ENCODE measurements at places on chromosomes 1 and 21.

DNA sequence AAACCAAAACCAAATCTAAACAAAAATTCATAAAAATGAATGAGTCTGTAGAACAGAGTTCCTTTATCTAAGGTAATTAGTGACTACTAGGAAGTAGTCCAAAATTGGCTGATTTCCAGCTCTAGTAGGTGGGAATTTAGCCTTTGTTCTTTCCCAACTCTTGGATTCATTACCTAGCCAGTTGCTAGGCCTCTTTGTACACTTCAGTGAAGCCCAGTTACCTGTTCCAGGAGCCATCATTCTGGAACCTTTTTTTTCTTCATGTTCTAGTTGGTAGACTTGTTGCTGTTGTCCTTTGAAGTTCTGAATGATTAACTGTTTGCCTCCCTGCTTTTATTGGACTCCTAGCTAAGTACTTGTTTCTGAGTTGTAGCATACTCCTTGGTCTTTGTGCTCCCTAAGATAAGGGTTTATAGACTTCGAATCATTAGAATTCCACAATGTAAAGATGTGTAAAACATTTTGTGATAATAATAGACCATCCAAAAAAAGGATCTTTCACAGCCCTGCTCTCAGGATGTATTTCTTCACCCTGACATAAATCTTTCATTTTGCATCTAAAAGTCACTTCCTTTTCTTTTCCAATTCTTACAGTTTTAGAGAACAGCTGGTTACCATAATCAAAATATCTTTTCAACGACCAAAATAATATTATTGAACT, 9.8 kb downstream of the PLA2G4A start:
- DNase-seq = no peak

- peak; percentile 59 for DNase-seq
Observed at GRCh38 chr21:31098576-31099005, 60.3 kb upstream of the KRTAP19-8 start.

DNA sequence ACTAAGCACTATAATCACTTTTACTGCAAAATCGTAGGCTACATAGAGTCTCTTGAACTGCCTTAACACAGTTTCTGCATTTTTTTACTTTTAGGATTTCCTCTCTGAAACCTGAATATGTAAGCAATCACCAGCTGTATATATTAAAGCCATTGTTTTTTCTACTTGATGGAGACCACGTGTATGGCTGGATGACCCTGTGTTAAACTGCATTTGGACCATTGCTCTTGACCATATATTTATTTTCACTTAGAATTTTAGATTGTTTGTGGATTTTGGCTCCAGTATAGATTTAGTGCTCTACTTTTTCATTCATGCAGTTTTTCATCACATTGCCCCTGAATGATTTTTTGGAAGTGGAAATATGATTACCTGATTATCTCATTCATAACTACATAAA, 320.5 kb upstream of the SGIP1 start:
- no peak for DNase-seq

DNA sequence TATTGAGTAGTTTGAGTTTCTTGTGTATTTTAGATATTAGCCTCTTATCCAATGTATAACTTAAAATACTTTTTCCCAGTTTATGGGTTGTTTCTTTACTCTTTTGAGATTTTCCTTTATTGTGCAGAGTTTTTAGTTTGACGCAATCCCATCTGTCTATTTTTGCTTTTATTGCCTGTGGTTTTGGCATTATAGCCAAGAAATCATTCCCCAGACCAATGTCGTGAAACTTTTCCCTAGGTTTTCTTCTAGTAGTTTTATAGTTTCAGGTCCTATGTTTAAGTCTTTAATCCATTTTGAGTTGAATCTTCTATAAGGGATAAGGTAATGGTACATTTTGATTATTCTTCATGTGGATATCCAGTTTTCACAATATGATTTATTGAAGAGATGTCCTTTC, 87.6 kb downstream of the LEPR start:
- no peak for DNase-seq

DNA sequence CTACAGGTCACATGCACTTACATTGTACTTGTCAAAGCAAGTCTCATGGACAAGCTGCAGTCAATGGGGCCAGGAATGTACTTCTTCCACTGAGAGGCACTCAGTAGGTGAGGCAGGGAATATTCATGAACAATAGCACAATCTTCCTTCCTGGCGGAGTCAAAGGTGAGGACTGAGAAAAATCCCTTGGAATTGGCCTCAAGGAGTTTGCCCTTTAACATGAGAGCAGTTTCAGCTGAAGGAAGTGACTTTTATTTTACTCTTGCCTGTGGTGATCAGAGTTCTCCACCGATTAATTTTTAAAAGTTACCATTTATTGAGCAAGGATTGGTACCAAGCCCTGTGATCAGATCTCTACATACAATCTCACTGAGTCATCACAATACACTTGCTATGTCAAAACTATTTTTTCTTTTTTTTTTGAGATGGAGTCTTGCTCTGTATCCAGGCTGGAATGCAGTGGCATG, 11.2 kb upstream of the AK2 start:
- peak; percentile 39 for DNase-seq

DNA sequence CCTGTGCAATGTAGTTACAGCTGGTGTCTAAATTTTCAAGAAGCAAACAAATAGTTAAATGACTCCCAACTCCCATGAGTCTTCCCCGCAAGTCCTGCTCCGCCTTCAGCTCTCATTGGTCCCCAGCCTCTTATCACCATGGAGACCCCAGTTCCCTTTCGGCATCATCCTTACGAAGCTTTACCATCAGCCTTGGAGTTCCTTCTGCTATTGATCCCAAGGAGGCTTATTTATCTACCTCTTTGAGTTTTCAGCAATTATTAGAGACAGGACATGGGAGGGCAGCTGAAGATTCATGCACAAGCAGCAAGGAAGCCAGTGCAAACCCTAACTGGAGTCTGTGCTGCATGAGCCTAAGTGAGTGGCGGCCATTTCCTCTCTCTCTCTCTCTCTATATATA, 12.3 kb downstream of the KCNA2 start:
- DNase-seq = no peak

DNA sequence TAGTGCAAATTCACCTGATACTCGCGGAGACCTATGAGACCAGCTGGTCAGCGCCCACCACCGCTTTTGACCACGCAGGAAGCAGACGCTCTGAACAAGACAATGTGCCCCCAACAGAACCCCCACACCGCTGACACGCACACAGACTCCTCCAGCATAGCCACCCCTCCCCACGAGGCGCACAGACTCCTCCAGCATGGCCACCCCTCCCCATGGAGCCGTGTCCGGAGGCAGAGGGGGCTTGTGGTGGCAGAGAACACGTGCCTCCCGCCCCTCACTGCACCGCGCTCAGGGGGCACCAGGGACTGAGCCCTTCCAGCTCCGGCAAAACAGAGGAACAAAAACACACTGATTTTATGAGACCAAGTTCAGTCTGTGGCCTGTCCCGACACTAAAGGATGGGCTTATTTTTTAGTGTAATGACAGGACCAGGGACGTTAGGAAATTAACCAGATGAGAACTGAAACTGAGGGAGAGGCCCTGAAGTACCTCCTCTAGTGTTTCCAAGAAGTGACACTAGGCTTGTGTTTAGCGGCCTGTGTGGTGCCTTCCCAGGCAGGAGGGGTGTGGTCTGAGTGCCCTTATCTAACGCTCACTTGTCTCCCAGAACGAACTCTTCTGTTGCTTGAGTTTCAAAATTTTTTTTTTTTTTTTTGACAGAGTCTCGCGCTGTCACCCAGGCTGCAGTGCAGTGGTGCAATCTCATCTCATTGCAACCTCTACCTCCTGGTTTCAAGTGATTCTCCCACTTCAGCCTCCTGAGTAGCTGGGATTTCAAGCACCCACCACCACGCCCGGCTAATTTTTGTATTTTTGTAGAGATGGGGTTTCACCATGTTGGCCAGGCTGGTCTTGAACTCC, 10.0 kb upstream of the AGPAT3 start:
- no peak for DNase-seq

GRCh38 chr21:38448671-38449385, 49.4 kb downstream of the ERG start:
- peak; percentile 85 for DNase-seq

DNA sequence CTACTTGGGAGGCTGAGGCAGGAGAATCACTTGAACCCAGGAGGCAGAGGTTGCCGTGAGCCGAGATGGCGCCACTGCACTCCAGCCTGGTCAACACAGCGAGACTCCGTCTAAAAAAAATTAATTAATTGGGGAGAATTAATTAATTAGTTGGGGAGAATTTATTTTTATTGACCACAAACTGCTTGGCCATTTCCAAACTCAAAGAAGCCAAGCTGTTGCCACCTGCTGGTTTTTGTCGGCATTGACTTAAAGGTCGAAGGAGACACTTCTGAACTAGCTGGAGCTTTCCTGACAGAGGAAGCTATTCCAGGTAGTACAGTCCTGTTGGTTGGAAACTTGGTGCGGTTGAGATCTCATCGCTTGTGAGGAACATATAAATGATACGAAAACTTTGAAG, 13.1 kb downstream of the MAP1LC3C start:
- DNase-seq = peak; percentile 42

DNA sequence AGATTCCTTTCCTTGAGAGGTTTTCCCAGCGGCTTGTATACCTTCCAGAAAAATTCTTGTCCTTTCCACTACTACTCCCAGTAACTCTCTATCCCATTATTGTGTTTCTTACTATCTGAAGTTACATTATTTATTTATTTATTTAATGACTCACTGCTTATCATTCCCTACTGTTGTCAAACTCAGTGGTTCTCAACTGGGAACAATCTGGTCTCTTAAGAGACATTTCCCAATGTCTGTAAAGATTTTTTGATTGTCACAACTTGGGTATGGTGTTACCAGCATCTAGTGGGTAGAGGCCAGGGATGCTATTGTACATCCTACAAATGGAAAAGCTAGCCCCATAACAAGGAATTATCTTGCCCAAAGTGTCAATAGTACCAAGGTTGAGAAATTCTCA, 771.5 kb upstream of the ADGRL2 start:
- no peak for DNase-seq

DNA sequence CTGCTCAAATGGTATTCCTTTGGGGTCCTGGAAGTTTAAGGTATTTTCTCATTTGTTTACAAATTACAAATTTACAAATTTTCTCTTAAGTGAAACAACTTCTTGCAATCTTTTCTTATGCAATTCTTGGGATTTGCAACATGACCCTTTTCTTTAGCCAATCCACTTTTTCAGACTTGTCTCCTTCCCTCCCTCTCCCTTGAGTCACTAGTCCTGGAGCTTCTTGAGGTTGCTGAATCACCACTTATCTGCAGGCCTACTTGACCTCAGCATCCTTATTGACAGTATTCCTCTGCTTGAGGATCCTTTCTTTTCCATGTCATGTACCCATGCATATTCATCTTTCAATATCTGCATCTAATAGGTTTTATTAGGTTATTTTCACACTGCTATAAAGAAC, 302.8 kb upstream of the ADAMTS5 start:
- DNase-seq = peak; percentile 90

GRCh38 chr1:170049176-170049800, 25.2 kb downstream of the KIFAP3 start:
- DNase-seq = no peak

- DNase-seq = no peak
Observed at GRCh38 chr1:109198745-109199144, 15.0 kb upstream of the SARS1 start.

DNA sequence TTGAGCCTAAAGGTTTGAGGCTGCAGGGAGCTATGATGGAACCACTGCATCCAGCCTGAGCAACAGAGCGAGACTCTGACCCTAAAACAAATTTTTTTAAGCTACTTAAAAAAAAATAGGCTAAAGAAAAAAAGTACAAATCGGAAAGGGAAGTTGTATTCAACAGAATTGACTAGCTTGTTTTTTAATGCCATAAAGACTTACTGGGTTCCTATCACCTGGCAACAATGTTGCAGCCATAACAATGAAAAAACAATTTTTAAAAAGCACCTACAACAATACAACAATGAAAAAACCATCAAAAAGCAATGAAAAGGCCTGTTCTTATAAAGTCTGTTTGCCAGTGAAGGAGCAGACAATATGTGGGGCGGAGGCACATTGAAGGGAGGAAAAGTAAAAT, 20.1 kb upstream of the PIGK start:
- DNase-seq = no peak

DNA sequence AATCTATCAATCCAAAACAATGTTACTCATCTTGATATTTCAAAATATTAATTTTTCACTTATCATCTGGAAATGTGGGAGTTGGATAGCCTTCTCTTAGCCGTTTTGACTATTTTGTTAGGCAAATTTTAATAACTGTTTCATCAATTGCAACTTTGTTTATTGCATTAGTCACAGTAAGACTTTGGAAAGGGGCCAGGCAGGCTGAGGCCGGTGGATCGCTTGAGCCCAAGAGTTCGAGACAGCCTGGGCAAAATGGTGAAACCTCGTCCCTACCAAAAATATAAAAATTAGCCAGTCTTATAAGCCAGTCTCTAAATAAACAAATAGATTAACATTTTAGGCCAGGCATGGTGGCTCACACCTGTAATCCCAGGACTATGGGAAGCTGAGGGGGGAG, 113.0 kb upstream of the NR5A2 start:
- DNase-seq = no peak

- DNase-seq = peak; percentile 74
Observed at GRCh38 chr21:33261635-33262034, 4.5 kb upstream of the IL10RB start.

GRCh38 chr1:153670859-153671627, at the start of gene ILF2:
TSS of gene ILF2 (minus strand) at chr1:153670993. CDS start at chr1:153670922, 71 bp downstream.
- peak; percentile 100 for DNase-seq

GRCh38 chr1:20551945-20552727, at the start of gene FAM43B:
TSS of gene FAM43B (plus strand) at chr1:20552573. CDS start at chr1:20552974, 401 bp downstream.
- peak; percentile 35 for DNase-seq

DNA sequence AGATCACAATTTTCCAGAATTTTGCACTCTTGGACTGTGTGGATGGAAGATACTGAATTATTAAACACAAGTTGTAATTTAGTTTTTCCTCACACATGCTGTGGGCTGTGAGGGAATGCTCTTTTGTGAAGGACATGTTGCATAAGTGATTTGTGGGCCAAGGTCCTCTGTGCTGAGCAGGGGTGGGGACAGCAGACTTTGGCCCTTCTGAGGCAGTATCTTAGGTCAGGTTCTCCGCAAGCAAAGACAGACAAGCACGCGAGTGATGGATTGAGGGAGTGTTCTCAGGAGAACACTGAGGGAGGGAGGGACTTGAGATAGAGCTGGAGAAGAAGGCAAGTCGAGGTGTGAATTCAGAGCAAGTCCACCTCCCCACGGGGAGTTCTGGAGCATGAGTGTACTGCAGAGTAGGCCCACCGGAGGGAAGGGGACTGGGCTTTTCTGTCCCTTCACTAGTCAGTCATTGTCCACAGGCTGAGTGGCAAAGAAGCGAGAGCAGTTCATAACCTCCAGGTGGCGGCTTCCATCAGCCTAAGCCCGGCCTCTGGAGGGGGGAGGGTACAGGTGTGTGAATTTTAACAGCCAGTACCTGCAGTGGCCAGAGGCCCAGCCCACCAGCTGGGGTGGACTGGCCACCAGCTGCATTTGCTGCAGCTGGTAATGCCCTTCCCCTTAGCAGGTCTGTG, 19.1 kb upstream of the CD101 start:
- DNase-seq = no peak

DNA sequence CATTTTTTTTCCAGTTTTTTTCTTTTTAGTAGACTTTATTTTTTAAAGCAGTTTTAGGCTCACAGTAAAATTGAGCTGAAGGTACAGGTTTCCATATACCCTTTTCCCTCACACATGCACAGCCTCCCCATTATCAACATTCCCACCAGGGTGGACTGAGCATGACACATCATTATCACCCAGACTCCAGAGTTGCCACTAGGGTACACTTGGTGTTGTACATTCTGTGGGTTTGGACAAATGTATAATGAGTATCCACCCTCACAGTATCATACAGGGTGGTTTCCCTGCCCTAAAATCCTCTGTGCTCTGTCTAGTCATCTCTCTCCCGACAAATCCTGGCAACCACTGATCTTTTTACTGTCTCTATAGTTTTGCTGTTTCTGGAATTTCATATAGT, 3.0 kb upstream of the AIM2 start:
- DNase-seq = no peak

- DNase-seq = no peak
Observed at GRCh38 chr1:2019172-2019543, at the start of gene GABRD. TSS of gene GABRD (plus strand) at chr1:2019345. CDS start at chr1:2019424, 79 bp downstream.

Data from fibroblast of skin of scalp (primary cell).